ENCODE measurements at places on chromosomes 7 and 10. TPM values are rescaled to one million over a fixed set of nuclear protein-coding genes. Genes with fewer than 3 reads are reported as not detected.

TAS2R41 gene
- not detected for total RNA-seq

GALNT17 gene
- total RNA-seq, result 3.5 TPM

ZNF775 gene
- total RNA-seq, result 21.2 TPM

PHKG1 gene
- total RNA-seq, result 57.5 TPM

SPDYE6 gene
- total RNA-seq, result not detected

OPN1SW gene
- total RNA-seq, result 2.8 TPM

FRMPD2 gene
- total RNA-seq, result not detected

EGR2 gene
- total RNA-seq, result 5.3 TPM

TUBAL3 gene
- total RNA-seq, result not detected

Measured in myocyte (in vitro differentiated cells).